ENCODE measurements at places on chromosomes 16 and 17. TPM values are rescaled to one million over a fixed set of nuclear protein-coding genes. Genes with fewer than 3 reads are reported as not detected.

DNA sequence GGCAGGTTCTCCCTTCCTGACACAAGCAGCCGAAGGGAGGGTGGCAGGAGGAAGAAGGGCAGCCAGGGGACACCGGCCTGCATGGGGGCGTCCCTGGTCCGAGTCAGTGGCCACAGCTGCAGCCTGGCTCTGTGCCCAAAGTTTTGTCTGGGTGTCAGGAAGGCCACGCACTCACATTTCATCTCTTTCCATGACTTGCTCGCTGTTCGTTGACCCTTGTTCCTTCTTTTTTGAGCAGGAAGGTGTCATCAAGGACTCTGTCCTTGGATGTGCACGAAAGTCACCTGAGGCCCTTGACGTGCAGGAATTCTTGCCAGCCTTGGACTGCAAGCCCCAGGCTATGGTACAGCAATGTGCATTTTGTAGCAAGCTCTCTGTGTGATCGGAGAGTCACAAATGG, 93.3 kb downstream of the TNFRSF13B start:
- DNase-seq, result no peak

DNA sequence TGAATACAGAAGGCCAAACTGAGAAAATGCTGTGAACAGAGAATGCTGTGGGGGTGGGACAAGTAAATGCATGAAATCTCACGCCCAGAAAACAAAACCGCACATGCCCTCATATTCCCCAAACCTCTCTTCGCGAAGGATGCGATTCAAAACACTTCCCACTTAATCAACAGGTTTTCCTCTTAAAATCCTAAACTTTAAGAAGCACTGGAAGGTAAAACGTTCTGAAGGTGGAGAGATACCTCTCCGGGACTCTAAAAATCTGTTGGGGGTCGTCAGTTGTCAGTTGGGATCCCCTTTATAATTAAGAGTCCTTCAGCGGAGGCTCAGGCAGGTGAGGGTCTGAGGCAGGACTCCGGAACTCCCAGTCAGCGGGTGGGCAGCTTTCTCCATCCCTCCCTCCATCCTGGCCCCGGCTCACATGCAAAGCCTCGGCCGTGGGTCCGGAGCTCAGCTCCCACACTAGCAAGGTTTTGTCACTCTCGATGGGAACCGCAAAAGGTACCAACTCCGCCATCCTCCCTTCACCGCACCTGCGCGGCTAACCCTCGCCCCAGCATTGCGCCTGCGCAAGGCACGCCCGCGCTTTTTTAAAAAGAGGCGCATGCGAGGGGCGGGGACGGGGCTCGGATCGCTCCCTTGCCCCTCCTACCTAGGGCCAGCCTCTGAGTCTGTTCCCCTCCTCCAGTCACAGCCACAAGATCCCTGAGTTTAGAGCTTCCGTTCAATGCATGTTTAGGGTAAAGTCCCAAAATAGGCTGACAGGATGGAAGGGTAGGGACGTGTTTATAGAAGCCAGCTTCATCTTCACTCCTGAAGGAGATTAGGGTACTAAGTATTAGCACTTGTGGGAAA, at the start of gene RDM1:
TSS of gene RDM1 (minus strand) at position 563 of the 855 bp plus-strand sequence. CDS start at position 517, 46 bp downstream.
- DNase-seq, result peak; percentile 86

GRCh38 chr17:29250666-29251065, 4.0 kb downstream of the CRYBA1 start:
- no peak for DNase-seq

DNA sequence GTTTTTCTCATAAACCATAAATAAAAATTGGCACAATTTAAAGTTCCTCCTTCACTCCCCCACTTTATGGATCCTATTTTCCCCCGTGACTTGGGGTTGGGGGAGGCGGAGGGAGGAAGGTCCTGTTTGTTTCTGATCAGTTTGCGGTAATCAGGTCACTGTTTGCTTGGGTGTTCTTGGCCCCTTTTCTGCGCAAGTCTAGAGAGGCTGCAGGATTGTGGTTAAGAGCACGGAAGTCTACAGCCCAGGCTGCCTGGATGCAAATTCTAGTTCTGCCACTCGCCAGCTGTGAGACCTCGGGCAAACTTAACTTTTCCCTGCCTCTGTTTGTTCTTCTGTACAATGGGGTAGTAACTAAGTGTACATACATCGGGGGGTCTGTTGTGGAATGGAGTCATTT, 12.1 kb downstream of the ATP2C2 start:
- no peak for DNase-seq

- DNase-seq, result no peak
Measured at GRCh38 chr16:82660075-82660645, 33.4 kb downstream of the CDH13 start.

- no peak for DNase-seq
Measured at GRCh38 chr16:66473051-66473571, 46.0 kb downstream of the BEAN1 start.

DNA sequence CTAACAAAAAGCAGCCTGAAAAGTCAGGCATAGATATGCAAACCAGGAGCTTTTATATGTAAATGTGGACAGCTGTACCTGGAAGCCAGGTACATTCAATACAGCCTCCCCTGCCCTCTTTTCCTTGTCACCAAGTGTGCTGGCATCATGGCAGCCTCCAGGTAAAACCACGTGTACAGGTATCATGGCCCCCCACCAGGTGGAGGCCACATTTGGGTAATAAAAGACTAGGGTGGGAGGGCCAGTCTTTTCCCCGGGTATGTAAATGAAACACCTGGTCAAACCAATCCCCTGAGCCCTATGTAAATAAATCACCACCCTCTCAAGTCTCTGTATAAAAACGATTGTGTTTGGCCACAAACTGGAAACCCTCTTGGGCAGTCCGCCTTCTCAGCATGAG, 226.4 kb upstream of the GOT2 start:
- no peak for DNase-seq

GRCh38 chr16:80946481-80946880, 60.2 kb downstream of the CMC2 start:
- DNase-seq, result no peak

CNTROB gene
- polyA plus RNA-seq, result 6.0 TPM

C16orf54 gene
- polyA plus RNA-seq, result 1.1 TPM
